ENCODE measurements at places on chromosomes 16 and 17.

- no peak for DNase-seq
These were observed 587 bp downstream of the MMP2 start for GRCh38 chr16:55479430-55480140.

DNA sequence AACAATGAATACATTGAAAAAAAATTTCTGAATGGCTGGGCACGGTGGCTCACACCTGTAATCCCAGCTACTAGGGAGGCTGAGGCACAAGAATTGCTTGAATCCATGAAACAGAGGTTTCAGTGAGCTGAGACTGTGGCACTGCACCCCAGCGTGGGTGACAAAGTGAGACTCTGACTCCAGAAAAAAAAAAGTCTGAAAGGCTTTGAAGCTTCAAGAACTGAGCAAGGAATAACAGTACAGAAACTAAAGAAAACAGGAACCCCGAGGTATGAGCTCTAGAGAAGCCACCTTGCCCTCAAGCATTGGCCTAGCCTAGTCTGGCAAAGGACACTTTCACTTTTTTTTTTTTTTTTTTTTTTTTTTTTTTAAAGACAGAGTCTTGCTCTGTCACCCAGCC lies 45.0 kb downstream of the TEX2 start:
- no peak for DNase-seq

GRCh38 chr17:30197416-30197815 lies 38.1 kb downstream of the SLC6A4 start:
- no peak for DNase-seq

DNA sequence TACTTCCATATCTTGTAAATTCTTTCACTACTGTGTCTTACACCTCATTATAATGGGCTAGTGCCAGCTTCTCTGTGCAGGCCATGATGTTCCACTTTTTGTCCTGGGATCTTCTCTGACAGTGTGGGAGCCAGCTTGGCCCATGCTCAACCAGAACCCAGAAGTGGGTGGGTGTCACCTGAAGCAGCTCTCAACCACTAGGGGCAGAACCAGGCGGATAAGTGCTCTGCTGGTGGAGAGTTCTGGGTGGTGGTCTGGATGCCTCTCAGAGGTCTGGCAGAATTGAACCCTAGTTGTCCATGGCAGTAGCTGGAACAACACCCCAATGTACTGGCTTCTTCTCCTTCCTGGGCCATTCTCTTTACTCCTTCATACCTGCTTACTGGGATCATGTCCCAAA lies 254.1 kb upstream of the N4BP1 start:
- DNase-seq: no peak
